ENCODE measurements at places on chromosomes 16 and 17. TPM values are rescaled to one million over a fixed set of nuclear protein-coding genes. Genes with fewer than 3 reads are reported as not detected.
A peak's percentile ranks its signal among the peaks of the same experiment; 100 is the strongest.

DNA sequence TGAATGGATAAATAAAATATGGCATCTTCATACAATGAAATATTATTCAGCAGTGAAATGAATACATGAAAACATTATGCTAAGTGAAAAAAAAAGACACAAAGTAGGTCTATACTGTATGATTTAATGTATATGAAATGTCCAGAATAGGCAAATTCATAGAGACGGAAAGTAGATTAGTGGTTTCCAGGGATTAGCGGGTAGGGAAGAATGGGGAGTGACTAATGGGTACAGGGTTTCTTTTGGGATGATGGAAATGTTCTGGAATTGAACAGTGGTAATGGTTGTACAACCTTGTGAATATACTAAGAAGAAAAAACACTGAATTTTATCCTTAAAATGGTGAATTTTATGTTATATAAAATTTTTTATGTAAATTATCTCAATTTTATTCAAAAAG, 8.5 kb upstream of the MYCBPAP start:
- H3K27me3 ChIP-seq, result no peaks in the 10 kb centered on the region
- DNase-seq, result no peak
- no peaks in the 10 kb centered on the region for H3K36me3 ChIP-seq

- no peaks in the 10 kb centered on the region for H3K4me1 ChIP-seq
- no peaks in the 10 kb centered on the region for H3K36me3 ChIP-seq
These were observed 49.6 kb upstream of the IRF8 start for GRCh38 chr16:85849388-85849787.

GRCh38 chr17:7910711-7911110, 5.4 kb downstream of the RNF227 start:
- no peak overlapping the region for H3K4me3 ChIP-seq
- peaks cover 2% of the 10 kb centered on the region for H3K4me1 ChIP-seq
- H3K36me3 ChIP-seq, result peaks cover 63% of the 10 kb centered on the region
- no peak for DNase-seq
- H3K27ac ChIP-seq, result no peak overlapping the region
- H3K27me3 ChIP-seq, result no peaks in the 10 kb centered on the region

DNA sequence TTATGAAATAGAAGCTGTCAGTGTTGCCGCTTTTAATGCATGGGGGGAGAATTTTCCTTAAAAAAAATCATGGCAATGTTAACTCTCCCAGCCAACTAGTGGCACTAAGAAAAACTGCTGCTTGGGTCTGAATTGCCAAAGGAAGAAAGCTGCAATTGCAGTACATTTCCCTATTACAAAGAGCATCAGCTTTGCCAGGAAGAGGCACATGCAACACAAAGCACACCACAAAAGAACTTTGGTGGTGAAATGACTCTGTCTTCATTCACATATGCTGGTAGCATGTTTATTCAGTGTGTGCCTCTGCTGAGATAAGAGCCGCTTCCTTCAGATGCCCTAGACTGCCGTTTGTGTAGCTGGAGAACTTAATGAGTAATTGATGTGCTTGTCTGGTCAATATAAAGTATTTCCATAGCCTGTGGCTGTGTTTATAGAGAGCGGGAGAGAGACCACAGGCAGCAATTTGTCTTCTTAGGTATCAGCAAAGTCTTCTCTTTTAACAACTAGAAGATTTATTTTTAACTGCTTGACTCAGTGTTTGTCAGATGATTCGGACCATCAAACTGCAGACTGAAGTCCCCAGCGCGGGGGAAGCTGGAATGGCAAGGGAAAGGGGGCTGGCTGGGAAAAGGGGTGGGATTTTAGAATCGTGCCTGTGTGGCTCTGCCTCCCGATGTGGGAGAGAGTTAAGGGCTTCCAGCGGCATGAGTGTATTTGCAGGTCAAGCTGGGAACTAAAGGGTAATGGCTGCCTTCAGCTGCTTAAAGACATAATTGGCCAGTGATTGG, 115.1 kb downstream of the MRTFB start:
- H3K4me1 ChIP-seq, result peaks cover 8% of the 10 kb centered on the region
- H3K27me3 ChIP-seq, result 0 out of 2 replicates have a peak, but pooled peaks cover 2% of the 10 kb centered on the region
- no peaks in the 10 kb centered on the region for H3K36me3 ChIP-seq
- peak; percentile 79 for DNase-seq
- no peak overlapping the region for H3K27ac ChIP-seq
- H3K4me3 ChIP-seq, result peak overlapping the region; percentile 10

GRCh38 chr17:81380131-81380530, 15.1 kb upstream of the BAHCC1 start:
- DNase-seq, result no peak
- H3K4me1 ChIP-seq, result no peaks in the 10 kb centered on the region
- no peaks in the 10 kb centered on the region for H3K36me3 ChIP-seq
- no peak overlapping the region for H3K4me3 ChIP-seq

DNA sequence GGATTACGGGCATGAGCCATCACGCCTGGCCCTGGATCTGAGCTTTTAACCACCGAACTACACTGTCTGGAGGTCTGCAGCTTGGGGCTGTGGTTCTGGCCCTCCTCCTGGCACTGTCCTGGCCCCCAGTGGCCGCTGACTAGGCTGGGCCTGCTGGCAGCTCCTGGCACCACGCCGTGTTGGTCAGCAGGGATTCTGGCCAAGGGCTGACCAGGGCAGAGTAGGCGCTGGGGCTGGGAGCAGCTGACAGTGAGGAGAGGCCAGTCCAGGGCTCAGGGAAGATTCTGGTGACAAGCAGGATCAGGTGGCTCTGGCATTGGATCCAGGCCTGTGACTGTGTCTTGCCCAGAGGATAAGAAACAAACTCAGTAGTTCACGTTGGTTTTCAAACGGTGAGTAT, 14.6 kb downstream of the EEF2K start:
- no peak for DNase-seq
- H3K4me1 ChIP-seq, result peaks cover 2% of the 10 kb centered on the region
- peaks cover 6% of the 10 kb centered on the region for H3K36me3 ChIP-seq
- H3K27ac ChIP-seq, result no peak overlapping the region

GRCh38 chr16:71867939-71868338, 16.0 kb downstream of the ZNF821 start:
- H3K27me3 ChIP-seq, result no peaks in the 10 kb centered on the region
- peaks cover 14% of the 10 kb centered on the region for H3K36me3 ChIP-seq
- DNase-seq, result no peak

GRCh38 chr17:32927201-32927723, 691 bp upstream of the TMEM98 start:
- peak overlapping the region; percentile 79 for H3K4me3 ChIP-seq
- peak overlapping the region; percentile 63 for H3K27ac ChIP-seq
- H3K36me3 ChIP-seq, result peaks cover 7% of the 10 kb centered on the region
- peaks cover 16% of the 10 kb centered on the region for H3K4me1 ChIP-seq
- no peaks in the 10 kb centered on the region for H3K27me3 ChIP-seq

DNA sequence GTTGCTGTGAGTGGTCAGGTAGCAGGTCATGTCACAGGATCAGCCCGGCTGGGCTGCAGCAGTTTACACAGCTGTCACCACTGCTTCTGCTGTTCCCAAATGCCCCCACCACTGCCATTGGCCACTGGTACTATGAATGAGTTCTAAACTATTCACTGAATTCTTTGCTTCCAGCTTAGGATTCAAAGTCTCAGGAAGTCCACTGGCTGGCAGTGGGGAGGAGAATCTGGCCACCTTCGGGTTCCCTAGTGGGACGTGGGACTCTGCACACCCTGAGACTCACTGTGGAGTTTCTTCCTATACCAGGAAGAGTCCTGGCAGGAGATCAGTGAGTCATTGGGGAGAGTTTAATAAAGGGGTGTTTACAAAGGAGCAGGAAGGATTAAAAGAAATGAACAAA, 6.9 kb downstream of the MT1X start:
- H3K27me3 ChIP-seq, result no peaks in the 10 kb centered on the region
- H3K4me1 ChIP-seq, result no peaks in the 10 kb centered on the region
- no peak for DNase-seq
- no peaks in the 10 kb centered on the region for H3K36me3 ChIP-seq
- no peak overlapping the region for H3K4me3 ChIP-seq

- H3K27ac ChIP-seq, result no peak overlapping the region
- peaks cover 4% of the 10 kb centered on the region for H3K27me3 ChIP-seq
- DNase-seq, result no peak
- no peaks in the 10 kb centered on the region for H3K36me3 ChIP-seq
- H3K4me1 ChIP-seq, result no peaks in the 10 kb centered on the region
These were observed 63.9 kb upstream of the DNAJA2 start for GRCh38 chr16:47037396-47037745.

Gene KRTAP4-4
- total RNA-seq, result not detected

Gene IRF8
- not detected for total RNA-seq

Gene SNAI3
- not detected for total RNA-seq

Gene SSTR5
- total RNA-seq, result not detected

Gene GPRC5C
- total RNA-seq, result not detected

Gene FHOD1
- 13.1 TPM for total RNA-seq

Gene CLEC18A
- under 0.01 TPM for total RNA-seq

Gene ANKS3
- total RNA-seq, result 22.2 TPM
